Cardiac fibroblast (primary cell): ENCODE measurements at places on chromosomes 2 and 18.
A peak's percentile ranks its signal among the peaks of the same experiment; 100 is the strongest.

DNA sequence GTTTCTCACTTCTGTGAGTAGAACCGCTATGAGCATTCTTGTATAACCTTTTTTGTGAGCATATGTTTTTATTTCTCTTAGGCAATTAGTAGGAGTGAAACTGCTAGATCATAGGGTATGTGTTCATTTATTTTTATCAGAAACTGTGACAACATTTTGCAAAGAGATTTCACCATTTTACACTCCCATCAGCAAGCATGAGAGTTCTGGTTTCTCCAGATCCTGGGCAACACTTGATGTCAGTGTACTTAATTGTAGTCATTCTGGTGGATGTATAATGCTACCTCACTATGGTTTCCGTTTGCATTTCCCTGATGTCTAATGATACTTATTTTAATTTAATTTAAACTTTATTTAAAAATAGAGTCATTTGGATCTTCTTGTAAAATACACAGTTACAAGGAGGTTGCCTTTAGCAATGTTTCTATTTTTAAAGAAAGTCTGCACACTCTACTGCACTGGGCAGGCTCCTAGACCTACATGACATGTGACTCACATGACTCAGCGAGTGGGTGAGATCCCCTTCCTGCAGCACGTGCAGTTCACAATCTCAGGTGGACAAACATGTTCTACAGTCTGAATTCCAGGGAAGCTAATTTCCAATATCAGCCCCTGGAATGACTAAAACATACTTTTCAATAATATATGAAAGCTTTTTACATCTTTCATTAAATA lies 127.0 kb upstream of the BCL2L11 start:
- DNase-seq, result no peak

- DNase-seq, result no peak
Measured at GRCh38 chr2:170928036-170928823, 823 bp upstream of the GORASP2 start.

GRCh38 chr2:2769481-2770431 lies 438.7 kb upstream of the MYT1L start:
- DNase-seq, result no peak

DNA sequence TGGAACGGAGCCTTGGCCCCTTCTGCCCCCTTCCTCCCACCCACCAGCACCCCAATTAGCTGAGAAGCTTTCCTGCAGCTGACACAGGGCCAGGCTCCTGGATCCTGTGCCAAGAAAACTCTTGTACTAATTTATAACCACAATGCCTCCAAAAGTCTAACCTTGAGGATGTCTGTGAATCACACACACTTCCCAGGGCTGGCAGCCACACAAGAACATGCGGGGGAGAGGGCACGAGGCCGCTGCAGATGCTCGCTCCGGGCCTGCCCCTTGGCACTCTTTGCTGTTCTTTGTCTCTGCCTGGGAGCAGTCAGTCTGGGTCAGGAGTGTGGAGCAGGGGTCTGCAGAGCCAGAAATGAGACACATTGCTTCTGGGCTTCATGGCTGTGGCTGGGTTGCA lies 62.7 kb upstream of the KIF5C start:
- peak; percentile 89 for DNase-seq

- no peak for DNase-seq
Measured at GRCh38 chr2:153487448-153487847, 8.9 kb upstream of the RPRM start.

- no peak for DNase-seq
Measured at GRCh38 chr2:237472187-237472712, 14.8 kb upstream of the MLPH start.

DNA sequence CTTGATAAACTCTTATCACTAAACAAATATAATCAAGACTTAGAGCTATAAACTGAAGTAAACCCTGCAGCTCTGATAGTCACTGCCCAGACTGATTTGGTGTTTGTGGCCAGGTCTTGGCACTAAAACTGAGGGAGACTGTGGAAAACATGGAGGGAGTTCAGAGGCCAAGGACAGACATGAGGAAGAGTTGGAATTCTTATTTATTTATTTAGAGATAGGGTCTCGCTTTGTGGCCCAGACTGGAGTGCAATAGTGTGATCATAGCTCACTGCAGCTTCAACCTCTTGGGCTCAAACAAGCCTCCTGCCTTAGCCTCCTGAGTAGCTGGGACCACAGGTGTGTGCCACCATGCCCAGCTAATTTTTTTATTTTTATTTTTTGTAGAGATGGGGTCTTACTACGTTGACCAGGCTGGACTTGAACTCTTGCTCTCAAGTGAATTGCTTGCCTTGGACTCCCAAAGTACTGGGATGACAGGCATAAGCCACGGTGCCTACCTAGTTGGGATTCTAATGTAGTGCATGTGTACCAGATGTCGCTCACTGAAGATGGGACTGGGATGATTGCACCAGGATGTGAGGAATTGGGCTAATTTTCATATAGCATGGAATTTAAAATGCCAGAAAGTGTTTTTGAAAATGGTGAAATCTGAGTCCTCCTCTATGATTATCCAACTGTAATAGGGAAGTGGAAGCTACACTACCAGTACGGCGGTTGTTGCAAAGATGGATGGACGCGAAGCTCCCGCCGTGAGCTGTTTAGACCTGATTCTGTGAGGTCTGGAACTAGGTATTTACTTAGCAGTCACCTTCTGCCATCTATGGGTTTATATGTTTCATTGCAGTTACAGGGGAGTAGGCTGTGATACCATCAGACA lies 52.7 kb upstream of the CTLA4 start:
- DNase-seq, result peak; percentile 89

GRCh38 chr18:79467126-79467525 lies 71.4 kb downstream of the NFATC1 start:
- no peak for DNase-seq
